Umbilical cord (tissue), 2 donors: ENCODE measurements at places on chromosomes 3 and 15. TPM values are rescaled to one million over a fixed set of nuclear protein-coding genes. Genes with fewer than 3 reads are reported as not detected.

The VILL gene
- total RNA-seq: 19.5 TPM

GRCh38 chr3:166630190-166630589 is 749.9 kb downstream of the ZBBX start:
- DNase-seq: no peak

DNA sequence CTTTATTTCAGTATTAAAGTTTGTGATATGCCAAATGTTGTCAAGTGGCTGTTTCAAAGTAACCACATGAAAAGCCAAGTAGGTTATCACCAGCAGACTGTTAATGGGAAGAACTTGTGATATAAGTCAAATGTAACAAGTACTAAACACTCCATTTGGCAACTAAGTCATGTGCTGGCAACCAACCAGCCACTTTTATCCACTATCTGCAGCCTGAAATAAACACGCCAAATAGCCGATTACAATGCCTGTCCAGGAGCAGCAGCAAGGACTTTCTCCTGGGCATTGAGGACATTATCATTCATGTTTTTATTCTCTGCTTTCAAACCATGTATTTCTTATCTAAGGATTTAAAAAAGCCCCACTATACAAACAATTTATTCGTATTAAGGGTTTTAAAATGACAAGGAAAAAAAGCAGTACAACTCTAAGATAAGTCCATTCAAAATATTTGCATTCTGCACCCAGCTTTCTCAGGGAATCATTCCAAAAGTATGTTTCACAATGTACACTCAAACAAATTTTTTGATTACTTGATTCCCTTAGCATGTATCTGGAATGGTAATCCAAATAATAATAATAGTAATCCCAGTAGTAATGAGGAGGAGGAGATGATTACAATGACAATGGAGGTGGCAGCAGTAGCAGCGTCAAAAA is 448.6 kb downstream of the ERC2 start:
- no peak for DNase-seq

GRCh38 chr3:3403700-3404099 is 224.2 kb upstream of the CRBN start:
- DNase-seq: no peak

DNA sequence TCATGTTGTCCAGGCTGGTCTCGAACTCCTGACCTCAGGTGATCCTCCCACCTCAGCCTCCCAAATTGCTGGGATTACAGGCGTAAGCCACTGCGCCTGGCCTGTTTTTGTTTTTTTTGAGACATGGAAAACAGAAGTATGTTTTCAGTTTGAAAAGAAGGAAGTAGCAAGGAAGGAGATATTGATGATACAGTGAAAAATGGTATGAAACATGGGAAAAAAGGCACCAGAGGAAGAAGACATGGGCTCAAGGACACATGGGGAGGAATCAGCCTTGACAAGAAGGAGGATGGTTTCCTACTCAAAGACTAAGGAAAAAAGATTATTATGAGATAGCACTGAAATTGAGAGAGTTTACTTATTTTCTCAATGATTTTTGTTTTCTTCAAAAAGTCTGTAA is 30.7 kb downstream of the FMN1 start:
- DNase-seq: no peak

GRCh38 chr15:35279811-35280210 is 194.7 kb upstream of the NANOGP8 start:
- no peak for DNase-seq
